Stimulated activated CD8-positive, alpha-beta memory T cell treated with anti-CD3 and anti-CD28 coated beads, Interleukin-4, amount 100 ng/mL, for 1 hour (primary cell): ENCODE measurements at places on chromosomes 1 and 21.

GRCh38 chr21:15050568-15051377, 14.0 kb downstream of the NRIP1 start:
- no peak for DNase-seq

GRCh38 chr21:44344541-44345183, 5.5 kb upstream of the CFAP410 start:
- DNase-seq, result no peak

- no peak for DNase-seq
These were observed 302.3 kb upstream of the NRIP1 start for GRCh38 chr21:15367061-15367626.

- DNase-seq, result no peak
These were observed 802.5 kb upstream of the B3GALT2 start for GRCh38 chr1:193988885-193989284.

- DNase-seq, result no peak
These were observed 306.8 kb upstream of the FMN2 start for GRCh38 chr1:239784896-239785295.

DNA sequence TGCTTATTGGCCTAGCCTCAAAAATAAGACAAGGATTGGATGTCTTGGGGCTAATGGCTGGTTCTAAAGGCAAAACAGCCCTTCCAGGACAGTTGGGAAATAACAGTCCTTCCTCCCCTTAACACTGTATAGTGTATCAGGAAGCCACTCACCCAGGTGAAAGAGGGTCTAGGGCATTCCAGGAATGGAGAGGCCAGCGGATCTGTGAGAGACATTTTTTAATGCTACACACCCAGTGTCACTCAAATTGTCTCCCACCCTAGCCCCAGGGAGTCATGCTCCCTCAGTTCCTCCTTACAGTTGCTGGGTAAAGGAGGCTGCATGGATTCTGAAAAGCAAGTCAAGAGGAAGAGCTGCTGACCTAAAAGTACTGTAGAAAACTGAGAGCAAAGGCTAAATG, 24.1 kb upstream of the EXO1 start:
- no peak for DNase-seq

DNA sequence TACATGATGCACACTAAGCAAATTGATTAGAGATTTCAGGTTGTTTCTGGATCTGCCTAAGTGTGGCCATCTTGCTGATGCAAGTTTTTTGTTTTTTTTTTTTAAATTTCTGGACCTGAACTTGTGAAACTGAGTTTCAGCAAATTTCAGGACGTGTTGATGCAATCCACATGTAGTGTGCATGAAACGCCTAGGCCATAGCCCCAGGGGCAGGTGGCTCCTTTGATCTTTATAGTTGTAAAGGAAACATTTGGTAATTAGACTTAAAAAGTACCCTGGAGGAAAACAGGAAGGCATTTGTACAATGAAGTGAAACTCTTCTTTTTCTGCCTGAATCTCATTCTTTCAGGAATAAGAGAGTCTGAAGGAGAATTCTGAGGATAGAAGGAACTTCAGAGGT, 162.2 kb upstream of the LHX8 start:
- no peak for DNase-seq

- no peak for DNase-seq
These were observed 404 bp downstream of the NR0B2 start for GRCh38 chr1:26913389-26913753.

DNA sequence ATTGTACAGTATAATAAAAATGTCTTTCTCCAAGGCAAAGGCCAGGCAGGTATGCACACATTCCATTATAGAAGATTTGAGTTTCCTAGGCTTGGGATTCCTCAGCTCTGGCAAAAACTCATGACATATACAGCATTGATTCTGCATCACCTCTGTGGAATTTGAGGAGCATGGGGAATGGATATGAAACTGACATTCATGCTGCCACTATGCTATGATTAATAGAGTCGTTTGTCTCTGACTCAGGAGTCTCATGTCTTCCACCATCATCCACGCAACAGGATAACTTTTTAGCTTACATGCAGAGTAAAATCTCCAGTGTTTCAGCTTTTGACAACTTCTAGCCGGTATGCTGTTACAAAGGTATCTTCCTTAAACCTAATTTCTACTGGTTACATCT, 49.8 kb upstream of the ADORA3 start:
- DNase-seq, result no peak

DNA sequence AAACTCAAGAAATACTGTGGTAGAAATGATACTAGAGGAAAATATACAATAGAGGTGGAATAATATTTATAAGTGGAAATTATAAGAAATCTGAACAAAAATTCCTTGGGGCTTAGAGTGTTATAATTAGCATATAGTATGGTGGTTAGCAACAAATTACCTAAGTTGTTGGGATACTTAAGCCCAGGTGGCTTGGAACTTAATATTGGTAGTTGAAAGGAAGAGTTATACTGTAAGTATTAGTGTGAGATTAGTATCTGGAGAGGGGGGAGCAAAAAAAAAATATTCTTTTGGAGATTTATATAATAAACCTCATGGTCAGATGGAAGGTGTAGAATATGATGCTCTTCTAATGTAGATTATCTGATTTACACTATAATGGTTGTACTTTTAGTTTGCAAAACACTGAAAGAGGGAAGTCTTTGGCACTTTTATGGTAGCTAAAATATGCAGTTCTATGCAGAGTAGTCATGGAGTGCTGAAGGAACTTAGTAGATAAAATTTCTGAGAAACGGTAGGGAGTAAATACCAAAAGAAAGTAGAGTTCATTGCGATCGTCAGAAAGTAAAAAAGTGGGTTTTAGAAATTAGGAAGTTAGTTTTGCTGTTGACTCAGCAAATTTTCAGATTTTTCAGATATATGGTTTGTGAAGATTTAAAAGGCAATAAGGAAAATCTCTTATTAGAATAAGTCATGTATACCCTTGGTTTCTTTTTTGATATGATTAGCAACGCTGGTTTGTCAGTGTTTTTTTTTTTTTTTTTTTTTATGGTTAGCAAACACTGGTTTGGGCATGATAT, 45.7 kb downstream of the MTF2 start:
- DNase-seq, result no peak

DNA sequence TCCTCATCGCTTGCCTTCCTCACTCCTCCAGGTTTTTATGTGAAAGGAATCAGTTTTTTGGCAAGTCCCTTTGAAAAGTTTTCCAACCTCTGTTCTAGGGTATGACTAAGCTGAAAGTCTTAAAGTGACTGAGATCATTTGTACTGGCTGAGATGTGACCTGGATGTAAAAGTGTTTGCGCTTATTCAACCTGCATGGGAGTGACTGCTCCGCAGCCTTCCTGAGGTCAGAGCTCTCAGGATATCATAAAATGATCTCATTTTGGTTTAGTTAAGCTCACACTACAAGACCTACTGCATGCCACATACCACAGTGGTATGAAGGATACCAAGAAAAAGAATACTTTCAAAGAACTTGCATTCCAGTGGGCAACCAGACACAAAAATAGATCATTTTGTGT, 29.8 kb upstream of the TADA1 start:
- no peak for DNase-seq

- DNase-seq, result no peak
These were observed 251.5 kb downstream of the SIPA1L2 start for GRCh38 chr1:232378266-232379062.

- DNase-seq, result no peak
These were observed 779.7 kb downstream of the USP25 start for GRCh38 chr21:16509476-16509875.

DNA sequence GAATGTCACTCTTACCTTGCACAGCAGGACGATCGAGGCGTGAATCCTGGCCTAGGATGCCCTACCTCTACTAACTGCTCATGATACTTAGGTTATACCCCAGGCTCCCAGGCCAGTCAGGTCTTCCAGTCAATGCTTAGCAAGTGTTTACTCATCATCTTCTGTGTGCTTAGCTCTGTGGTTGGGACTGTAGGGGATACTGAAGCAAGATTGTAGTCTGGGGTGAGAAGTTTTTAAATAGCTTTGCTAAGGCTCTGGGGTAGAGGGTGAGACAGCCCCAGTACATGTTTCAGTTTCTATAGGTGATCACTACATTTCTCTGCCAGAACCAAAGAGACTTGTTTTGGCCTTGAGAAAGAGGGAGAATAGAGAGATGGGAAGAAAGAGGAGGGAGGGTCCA, 250.8 kb upstream of the KIAA0040 start:
- DNase-seq, result no peak

- DNase-seq, result no peak
These were observed 124.4 kb upstream of the HOOK1 start for GRCh38 chr1:59690171-59690930.

GRCh38 chr1:219991919-219992318, 54.4 kb downstream of the EPRS1 start:
- DNase-seq, result no peak

- no peak for DNase-seq
These were observed 20.5 kb downstream of the HIVEP3 start for GRCh38 chr1:41898191-41898713.

DNA sequence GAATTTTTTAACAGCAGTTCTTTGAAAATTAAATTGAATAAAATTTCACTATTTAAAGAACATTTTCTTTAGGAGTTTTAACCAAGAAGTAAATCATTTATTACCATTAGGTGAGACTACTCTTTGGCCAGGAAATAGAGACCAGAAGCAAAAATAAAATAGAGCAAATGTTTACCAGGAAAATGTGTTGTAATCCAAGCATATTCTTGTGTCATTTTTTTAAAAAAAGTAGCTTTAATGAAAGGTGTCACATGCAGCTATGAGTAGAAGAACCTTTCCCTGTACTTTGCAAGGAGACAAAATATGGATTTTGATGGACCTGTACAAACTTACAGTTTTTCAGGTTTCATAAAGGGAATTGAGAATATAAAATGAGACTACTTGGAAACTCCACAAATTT, 140.8 kb downstream of the NFIA start:
- DNase-seq, result no peak

- no peak for DNase-seq
These were observed 20.1 kb downstream of the RGS8 start for GRCh38 chr1:182664296-182664695.

- no peak for DNase-seq
These were observed 531.9 kb downstream of the PTPRC start for GRCh38 chr1:199170711-199171110.

- no peak for DNase-seq
These were observed 63.2 kb downstream of the RGS2 start for GRCh38 chr1:192872010-192872409.

GRCh38 chr1:180235502-180236239, 5.6 kb downstream of the LHX4 start:
- no peak for DNase-seq

DNA sequence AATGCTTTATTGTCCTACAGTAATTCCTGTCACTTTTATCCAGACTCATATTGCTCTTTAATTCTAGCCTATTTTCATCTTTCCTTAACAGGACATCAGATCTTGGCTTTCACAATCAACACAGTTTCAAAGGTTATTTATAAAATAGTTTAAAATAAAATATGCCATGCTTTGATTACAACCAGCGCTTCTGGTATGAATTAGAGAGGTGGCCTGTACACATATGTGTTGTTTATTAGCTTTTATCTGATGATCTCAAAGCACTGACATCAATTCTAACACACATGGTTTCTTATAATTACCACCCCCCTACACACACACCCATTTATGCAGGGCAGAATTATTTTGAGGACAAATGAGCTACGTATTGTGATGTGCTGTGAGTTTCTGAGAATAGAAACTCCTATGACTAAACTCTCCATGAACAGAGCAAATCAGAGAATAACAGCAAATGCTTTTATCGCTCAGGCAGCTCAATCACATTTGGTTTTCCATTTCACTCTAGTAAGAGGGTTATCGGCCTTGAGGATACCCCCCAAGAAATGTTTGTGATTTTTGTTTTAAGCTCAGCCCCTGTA, 18.0 kb downstream of the CD247 start:
- DNase-seq, result no peak

- DNase-seq, result no peak
These were observed 305.3 kb downstream of the KCNT2 start for GRCh38 chr1:196302981-196303380.

GRCh38 chr1:45584351-45585109, 689 bp downstream of the NASP start:
- peak; percentile 60 for DNase-seq

DNA sequence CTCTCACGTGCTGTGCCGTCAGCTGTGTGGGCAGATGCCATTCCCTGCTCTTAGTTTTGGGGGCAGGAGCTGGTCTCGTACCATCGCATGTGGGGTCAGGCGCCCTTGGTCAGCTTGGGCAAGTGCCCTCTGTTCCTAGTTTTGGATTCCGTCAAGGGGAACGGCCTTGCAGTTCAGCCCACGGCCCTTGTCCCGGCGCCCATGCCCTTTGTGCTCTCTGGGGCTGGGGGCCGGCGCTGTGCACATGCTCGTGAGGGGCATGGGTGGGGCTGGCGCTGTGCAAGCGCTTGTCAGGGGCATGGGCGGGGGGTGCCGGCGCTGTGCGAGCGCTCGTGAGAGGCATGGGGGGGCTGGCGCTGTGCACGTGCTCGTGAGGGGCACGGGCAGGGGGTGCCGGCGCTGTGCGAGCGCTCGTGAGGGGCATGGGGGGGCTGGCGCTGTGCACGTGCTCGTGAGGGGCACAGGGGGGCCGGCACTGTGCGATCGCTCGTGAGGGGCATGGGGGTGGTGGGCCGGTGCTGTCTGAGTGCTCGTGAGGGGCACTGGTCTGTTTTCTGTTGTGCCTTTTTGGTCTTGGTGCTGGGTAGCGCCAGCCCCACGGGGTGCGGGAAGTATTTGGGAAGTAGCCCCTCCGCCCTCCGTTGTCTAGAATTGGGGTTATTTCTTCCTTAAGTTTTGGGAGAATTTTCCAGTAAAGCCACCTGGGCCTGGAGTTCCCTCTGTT, 29.5 kb upstream of the DIP2A start:
- DNase-seq, result no peak

GRCh38 chr1:217506878-217507277, 124.0 kb downstream of the GPATCH2 start:
- DNase-seq, result no peak

DNA sequence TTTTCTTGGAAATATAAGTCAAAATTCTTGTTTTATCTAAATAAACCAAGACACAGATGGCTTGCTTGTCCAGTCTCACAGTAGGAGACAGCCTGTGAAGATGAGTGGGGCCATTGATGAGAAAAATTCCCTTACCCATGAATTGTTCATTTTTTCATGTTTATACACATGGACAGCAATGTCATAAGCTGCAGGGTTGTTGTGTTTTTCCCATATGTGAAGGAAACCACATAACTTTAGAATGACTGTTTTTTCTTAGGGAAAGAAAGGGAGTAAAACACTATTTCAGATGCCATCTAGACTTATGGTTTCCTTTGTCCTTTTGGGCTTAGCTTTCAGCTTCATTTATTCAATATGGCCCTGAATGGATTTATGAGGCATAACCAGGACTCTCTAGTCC, 622.5 kb upstream of the NR5A2 start:
- no peak for DNase-seq

- DNase-seq, result no peak
These were observed 11.4 kb upstream of the ATP13A2 start for GRCh38 chr1:17023102-17023501.
